ENCODE measurements at places on chromosomes 1 and 21.

- no peak for DNase-seq
These were observed 69.2 kb downstream of the PAPPA2 start for GRCh38 chr1:176531921-176532897.

- DNase-seq: no peak
These were observed 185.6 kb upstream of the CAMK1G start for GRCh38 chr1:209397910-209398309.

GRCh38 chr1:117284399-117285215, 73.9 kb upstream of the VTCN1 start:
- no peak for DNase-seq

DNA sequence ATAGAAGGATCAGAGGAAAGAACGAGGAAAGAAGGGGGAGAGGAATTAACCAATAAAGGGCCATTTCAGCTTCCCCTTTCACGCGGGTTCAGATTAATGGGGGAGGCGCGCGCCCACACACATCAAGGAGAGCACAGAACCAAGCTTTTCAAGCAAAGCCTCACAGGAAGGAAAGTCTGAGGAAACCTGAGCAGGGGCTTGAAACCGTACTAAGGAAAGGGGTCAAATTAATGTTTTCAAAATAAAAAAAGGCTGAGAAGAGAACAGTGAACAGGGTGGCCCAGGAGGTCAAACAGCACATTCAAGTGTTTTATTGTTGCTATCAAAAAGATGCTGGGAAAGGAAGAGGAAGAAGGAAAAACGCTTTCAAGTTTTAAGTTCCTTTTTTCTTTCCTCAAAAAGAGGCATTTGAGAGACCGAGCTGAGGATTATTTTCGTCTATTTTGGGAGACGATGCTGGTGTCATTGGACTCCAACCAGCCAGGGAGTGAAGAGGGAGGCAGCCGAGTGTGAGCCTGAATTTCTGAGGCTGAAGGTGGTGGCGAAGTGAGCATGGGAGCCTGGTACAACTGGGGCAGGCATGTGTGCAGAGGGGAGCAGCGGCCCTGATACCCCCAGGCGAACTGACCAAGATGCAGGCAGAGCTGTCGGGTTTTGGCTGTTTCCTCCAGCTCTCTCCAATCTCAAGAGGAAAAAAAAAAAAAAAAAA, 88.4 kb downstream of the PROX1 start:
- DNase-seq: no peak

DNA sequence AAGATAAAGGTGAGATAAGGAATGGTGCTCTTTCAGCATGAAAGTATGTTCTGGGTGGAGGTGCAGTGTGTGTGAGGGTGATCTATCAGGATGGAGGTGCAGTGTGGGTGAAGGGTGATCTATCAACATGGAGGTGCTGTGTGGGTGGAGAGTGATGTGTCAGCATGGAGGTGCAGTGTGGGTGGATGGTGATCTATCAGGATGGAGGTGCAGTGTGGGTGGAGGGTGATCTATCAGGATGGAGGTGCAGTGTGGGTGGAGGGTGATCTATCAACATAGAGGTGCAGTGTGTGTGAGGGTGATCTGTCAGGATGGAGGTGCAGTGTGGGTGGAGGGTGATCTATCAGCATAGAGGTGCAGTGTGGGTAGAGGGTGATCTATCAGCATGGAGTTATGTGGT, 12.3 kb upstream of the MAP10 start:
- no peak for DNase-seq

DNA sequence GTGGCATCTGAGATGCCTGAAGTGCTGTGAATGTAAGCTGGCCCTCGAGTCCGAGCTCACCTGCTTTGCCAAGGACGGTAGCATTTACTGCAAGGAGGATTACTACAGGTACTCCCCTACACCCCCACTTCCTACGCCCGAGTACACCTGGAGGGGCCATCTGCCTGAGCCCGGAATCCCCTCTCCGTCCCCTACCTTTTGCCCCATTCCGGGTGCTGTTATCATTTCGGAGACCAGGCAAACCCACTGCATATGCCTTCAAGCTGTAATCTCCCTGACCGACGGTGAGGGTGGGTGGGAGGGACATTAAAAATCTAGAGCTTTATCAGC, 2.9 kb downstream of the LHX9 start:
- no peak for DNase-seq

DNA sequence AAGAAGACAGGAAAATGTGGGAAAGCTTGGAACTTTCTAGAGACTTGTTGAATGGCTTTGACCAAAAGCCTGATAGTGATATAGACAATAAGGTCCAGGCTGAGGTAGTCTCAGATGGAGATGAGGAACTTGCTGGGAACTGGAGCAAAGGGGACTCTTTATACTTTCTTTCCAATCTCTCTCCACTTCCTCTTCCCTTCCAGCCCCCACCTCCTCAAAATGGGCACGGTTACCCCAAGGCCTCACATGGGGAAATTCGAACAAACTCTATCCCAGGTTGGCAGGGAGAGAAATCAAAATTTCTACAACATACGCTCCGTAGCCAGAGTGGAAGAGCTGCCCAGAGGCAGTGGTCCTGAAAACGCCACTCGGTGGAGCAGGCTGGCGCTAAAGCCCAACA, 15.2 kb downstream of the PPT1 start:
- DNase-seq: no peak

DNA sequence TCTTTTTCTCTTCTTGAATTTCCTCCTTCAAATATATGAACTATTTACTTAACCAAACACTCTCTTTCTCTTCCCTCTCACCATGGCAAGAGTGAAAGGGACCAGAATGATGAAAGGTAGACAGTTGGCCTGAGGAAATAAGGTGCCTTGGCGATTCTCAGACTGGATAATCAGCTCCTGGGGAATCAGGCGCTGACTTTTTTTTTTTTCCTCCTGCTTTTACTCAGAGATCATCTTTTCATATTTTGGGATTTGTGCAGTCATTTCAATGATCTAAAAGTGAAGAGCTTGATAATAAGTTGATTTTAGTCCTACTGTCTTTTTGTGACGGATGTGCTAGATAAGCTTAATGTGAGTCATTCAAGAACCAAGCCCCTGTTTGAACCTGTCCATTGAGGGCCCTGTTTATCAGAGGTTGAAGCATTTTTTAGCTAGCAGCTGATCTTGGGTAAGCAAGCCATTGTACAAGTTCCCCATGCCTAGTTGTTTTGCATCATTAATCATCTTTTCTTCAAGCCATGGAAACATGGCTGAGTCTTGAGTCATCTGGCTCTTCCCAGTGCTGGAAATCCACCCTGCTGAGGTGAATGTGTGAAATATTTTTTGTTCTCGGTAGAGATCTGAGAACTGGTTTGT, 40.8 kb downstream of the ITSN1 start:
- DNase-seq: no peak

DNA sequence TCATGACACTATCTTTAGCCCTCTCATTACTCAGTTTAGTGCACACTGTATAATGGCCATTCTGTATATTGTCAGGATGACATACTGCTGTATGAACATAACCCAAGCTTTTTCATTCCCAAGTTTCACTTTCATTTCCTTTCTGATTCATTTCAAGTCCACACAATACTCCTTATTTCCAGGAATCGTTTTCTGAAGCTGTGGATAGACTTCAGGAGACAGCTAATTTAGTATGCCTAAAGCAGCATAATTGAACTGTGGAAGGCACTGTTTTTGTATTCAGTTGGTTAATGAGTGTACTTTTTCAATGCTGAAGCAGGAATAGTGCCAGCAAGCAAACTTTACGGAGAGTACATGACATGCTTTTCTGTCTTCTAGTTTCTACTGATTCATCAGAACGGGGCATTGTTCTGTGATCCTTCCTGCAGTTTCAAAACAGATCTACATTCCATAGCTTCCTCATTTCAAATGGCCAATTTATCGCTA, 578.5 kb upstream of the ZP4 start:
- no peak for DNase-seq

- no peak for DNase-seq
These were observed 42.1 kb upstream of the IPO9 start for GRCh38 chr1:201786824-201787223.

GRCh38 chr1:230267338-230268065, 158.6 kb downstream of the PGBD5 start:
- DNase-seq: no peak

DNA sequence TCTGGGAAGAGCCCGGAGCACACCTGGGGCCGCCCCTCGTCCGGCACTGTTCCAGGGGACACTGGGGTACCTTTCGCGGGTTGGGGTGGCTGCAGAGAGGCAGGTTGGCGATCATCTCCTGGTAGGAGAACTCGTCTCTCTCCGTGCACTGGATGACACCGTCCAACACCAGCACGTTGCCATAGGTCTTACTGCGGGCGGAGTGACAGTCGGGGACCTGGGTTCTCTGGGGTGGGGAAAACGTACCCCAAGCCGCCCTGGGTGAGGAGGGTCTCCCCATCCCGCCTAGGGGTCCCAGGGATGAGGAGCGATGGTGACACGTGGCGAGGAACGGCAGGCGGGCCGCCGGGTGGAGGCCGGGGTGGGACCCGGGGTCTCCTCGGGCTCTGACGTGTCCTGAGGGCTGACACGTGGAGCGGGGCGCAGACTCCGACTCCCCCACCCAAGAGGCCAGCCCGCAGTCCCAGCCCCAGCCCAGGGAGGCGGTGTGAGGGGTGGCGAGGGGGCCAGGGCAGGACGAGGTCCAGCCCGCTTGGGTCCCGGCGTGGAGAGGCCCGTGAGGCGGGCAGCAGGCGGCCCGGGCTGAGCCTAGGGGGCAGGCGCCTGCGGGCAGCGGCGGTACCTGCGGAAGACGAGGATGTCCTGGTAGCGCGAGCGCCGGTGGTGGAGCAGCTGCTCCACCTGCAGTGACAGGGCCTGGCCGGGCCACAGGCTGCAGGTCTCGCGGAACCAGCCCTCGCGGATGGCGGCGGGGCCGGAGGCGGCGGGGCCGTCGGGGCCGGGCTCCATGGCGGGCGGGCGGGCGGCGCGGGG, 457 bp downstream of the SRM start:
- DNase-seq: no peak

- no peak for DNase-seq
These were observed 38.6 kb upstream of the RBM15 start for GRCh38 chr1:110300412-110301085.

DNA sequence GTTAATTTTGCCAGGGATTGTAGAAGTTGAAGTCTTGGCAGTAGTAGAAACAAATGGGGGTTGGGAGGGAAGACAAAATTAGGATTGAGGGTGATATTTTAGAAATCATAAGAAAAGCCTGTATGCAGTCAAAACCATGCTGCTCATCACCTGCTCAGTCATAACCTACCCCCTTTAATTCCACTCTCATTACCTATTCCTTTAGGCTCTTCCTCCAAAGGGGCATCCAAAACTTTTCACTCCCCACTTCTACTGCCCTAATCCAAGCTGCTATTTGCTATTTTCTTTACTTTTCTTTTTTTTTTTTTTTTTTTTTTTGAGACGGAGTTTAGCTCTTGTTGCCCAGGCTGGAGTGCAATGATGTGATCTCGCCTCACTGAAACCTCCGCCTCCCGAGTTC, 11.5 kb downstream of the H3-3A start:
- DNase-seq: no peak

DNA sequence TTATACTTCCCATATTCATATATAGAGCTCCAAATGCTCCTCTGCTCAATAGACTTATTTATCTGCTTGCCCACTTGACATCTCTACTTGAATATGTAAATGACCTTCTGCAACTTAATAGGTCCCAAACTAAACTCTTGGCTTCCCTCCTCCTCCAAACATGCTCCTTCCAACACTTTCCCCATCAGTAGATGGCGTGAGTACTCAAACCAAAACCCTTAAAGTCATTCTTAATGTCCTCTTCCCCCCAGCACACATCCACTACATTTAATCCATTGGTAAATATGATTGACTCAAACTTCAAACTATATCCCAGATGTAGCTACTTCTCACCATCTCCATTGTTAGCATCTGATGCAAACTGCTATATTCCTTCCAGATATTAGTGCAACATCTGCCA, 48.5 kb upstream of the PBX1 start:
- no peak for DNase-seq

GRCh38 chr1:12666141-12666735, 22.4 kb downstream of the AADACL4 start:
- no peak for DNase-seq

DNA sequence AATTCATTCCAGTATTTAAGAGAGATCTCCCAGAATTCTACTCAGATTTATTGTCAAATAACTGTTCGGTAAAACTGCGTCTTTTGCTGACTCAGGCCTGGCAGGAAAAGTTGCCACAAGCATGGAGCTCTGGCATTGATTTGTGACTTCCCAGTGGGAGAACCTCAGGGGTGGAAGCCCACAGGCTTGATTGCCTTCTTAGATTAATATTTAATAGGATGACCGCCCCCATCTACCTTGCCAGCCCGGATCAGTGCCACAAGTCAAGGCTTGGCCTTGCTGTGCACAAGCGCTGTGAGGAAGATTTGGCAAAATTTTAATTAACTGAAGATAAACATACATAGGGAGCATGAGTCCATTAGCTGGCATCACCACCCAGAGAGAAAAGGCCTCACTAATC, 93.5 kb downstream of the LRIG2 start:
- DNase-seq: no peak

GRCh38 chr1:225471109-225471452, 43.2 kb upstream of the LBR start:
- no peak for DNase-seq

DNA sequence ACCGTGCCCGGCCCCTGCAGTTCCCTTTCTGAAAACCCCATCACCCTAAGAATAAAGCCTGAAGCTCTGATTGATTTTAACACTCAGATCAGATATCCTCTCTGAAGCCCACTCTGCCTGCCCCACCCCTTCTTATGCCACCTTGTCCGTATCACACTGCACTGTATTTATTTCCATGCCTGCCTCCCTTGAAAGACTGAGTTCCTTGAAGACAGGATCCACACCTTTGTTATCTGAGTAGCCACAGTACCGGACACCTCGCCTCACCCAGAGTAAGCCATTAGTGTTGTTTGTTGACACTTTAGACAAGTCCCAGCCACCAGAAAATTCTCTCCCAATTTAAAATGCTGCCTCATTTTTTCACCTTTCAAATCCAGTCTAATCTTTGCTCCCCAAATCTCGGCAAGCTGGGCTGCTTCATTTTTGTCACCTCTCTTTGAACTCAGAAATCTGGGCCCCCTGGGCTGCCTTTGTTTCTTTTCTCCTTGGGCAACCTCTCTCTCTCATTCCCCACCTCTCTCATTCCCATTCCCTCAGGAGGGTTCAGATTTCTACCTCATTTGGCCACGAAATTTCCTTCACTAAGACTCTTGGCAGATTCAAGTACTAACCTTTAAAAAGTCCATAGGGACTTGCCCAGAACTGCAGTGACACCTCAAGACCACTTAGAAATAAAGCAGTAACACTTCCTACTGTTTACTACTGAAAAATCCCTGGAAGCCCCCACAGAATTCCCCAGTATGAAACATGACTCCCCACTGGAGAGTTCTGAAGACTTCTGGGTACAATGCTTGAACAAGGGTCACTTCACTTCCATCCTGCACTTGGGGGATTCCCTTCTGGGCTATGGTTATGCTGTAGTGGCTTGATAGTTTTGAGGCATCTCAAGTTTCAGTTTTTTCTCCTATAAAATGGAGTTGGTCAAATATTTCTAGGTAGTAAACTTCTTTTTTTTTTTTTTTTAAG, 8.7 kb upstream of the PPP1R15B start:
- no peak for DNase-seq

GRCh38 chr1:40036574-40036973, 4.0 kb upstream of the CAP1 start:
- no peak for DNase-seq

GRCh38 chr1:55943012-55943411, 636.4 kb downstream of the PLPP3 start:
- DNase-seq: no peak
